Posterior vena cava (tissue), 2 donors: ENCODE measurements at places on chromosomes 7 and 10. TPM values are rescaled to one million over a fixed set of nuclear protein-coding genes. Genes with fewer than 3 reads are reported as not detected.

SPACDR gene
- total RNA-seq = 0.62 TPM

DNA sequence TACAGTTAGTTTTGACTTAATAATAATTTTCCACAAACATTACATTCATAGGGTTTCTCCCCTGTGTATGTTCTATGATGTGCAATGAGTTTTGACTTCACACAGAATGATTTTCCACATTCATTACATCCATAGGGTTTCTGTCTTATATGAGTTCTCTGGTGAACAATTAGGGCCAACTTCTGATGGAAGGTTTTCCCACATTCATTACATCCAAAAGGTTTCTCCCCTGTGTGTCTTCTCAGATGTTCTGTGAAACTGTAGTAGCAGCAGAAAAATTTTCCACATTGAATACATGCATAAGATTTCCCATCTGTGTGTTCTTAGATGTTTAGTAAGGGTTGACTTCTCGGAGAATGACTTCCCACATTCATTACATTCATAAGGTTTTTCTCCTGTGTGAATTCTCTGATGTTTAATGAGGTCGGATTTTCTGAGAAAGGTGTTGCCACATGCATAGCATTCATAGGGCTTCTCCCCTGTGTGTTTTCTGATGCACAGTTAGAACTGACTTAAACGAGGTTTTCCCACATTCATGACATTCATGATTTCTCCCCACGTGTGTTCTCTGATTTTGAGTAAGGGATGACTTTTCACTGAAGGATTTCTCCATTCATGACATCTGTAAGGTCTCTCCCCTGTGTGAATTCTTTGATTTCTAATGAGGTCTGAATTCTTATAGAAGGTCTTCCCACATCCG lies 118.5 kb downstream of the ZNF33B start:
- no peak for DNase-seq

CDH23 gene
- 24.5 TPM for total RNA-seq

- DNase-seq = no peak
Measured at GRCh38 chr7:55026867-55027490, 8.2 kb downstream of the EGFR start.

DNA sequence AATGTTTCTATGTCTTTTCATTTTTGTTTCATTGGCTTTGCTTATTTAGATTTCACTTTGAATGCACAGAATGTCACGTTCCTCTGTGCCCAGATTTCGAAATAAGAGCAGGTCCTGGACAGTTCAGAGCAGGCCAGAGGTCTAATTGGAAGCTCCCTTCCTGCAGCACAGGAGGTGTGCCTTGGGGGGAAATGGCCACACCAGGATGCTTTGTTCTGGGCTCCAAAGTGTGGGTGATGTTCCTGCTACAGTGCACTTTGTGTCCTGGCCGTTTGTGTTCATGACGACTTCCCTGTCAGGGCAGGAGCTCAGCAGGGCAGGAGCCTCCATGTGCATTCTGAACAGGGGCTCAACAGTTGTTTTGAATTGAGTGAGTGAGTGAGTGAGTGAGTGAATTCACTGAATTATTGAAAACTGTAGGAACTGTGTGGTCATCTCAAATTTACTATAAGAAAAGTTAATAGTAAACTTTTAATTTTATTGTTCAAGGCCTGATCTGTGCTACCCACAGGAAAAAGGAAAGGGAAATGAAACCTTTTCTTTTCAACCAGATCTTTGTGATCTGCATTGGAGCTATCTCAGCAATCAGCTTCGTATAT lies 109.5 kb upstream of the GJD4 start:
- no peak for DNase-seq

DNA sequence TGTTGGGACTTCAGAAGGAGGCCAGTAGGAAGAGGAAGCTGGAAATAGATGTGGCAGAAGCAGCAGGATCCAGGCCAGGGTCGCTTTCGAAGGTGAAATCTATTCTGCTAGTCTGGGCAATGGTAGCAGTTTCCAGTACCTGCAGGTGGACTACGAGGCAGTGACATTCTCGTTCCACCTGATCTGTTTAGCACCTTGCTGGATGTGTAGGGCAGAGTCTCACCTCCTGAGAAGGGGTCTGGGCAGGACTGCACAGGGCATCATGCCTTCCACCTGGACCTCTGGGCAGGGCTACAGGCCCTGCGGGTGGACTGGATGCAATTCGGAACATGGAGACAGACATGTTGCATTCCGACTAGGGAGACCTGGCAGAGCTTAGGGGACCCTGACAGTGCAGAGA lies 254.8 kb upstream of the ZNF32 start:
- DNase-seq = no peak

DNA sequence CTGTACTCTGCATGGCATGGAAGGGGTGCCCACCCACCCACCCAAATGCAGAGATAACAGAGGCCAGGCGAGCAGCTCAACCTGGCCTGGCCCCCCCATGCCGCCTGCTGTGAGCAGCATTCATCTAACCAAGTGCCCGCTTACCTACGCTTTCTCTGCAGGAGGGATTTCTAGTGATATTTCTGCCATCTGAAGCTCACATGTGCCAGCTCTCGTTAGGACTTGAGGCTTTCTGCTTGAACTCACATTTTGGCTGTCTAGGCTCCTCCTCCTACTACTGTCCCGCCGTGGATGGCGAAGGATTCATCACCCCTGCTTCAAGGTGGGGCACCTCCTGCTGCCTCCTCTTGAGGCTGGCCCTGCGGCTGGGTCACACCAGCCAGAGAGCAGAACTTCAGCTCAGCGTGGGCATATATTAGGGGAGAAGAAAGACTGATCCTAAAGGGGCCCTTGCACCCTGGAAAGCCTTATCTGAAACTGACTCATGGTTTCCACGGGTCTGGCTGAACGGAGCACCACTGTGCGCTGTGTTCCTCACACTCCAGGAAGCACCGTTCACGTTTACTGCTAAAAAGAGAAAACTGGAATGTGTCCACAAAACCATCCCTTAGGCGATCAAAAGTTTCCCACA lies 45.5 kb downstream of the CTBP2 start:
- DNase-seq = peak; percentile 55

- no peak for DNase-seq
Measured at GRCh38 chr7:94253686-94254085, 141.0 kb upstream of the COL1A2 start.

PRF1 gene
- 4.6 TPM for total RNA-seq

HOXA5 gene
- total RNA-seq = 17.6 TPM

GRCh38 chr7:102842284-102842683 lies 70.5 kb upstream of the LRRC17 start:
- no peak for DNase-seq
